ENCODE measurements at places on chromosomes 6 and 20.

- no peak for DNase-seq
These were observed 5.4 kb downstream of the DPPA5 start for GRCh38 chr6:73348550-73349204.

- no peak for DNase-seq
These were observed 32.7 kb downstream of the CFAP61 start for GRCh38 chr20:20085071-20085470.

- DNase-seq, result no peak
These were observed 42.4 kb upstream of the ELOVL5 start for GRCh38 chr6:53391170-53391569.

GRCh38 chr6:127282184-127282583 lies 15.5 kb downstream of the RNF146 start:
- DNase-seq, result no peak

- DNase-seq, result no peak
These were observed 666.6 kb upstream of the SLC35B3 start for GRCh38 chr6:9101920-9102319.

DNA sequence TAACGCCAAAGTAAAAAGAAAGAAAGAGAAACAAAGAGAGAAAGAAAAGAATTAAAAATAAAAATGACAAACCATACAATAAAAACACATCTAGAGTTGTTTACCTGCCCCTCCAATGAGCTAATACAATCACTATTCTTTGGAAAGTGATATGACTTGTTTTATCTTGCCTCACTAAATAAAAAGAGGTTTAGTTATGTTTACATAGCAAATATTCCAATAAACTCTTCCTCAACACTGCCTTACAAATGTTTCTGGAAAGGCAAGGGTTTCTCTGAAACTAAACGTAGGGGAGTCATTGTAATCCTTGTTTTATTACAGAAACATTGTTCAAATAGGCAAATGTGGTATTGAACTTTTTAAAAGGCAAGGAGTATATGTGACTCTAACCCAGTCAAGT lies 396.2 kb downstream of the EPM2A start:
- no peak for DNase-seq

- no peak for DNase-seq
These were observed 21.4 kb upstream of the TRAM2 start for GRCh38 chr6:52598123-52598823.

GRCh38 chr6:105907301-105907700 lies 178.8 kb upstream of the PRDM1 start:
- DNase-seq, result no peak

DNA sequence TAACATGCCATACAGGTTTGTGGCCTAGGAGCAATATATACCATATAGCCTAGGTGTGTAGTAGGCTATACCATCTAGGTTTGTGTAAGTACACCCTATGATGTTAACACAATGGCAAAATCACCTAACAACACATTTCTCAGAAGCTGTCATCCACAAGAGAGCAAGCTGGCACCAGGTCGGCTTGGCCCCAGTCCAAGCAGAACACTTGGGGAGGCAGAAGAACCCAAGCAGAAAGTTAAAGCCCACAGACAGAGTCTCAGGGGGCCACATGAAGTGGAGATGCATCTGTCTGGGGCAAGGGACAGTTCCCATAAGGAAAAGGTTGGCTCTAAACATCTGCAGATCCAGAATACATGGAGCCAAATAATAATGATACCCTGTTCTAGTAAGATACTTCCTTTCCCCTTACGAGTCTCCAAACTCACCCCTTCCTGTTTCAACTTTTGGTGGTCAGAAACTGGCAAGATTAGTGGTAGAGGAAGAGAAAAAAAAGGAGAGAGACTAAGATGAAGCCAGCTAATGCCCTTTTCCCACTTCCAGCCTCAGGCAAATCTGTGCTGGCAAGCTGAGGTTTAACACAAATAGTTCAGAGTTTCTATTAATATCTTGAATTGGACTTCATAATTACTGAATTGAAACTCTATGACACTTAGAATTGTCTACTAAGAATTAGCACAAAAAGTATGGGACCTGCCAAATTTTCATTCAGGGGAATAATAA lies 29.5 kb downstream of the TCF21 start:
- DNase-seq, result no peak

DNA sequence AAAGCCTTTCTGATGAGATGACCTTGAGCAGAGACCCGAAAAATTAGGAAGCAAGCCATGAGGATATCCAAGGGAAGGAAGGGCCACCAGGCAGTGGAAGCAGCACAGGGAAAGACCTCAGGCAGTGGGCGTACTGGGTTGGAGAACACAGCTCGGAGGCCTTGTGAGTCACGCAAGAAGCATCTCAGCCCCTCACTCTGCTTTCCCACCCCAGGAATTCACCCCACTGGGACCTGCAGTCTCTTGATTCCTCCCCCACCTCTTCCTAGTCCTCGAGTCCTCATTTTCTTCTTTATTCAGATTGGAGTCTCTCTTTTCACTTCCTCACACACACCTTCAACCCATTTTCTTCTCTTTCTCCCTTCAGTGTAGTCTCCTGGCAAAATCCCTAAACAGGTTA lies 27.0 kb downstream of the RPRD1B start:
- no peak for DNase-seq

- no peak for DNase-seq
These were observed 10.1 kb downstream of the IL17F start for GRCh38 chr6:52233975-52234823.

- DNase-seq, result no peak
These were observed 79.3 kb upstream of the AGPAT4 start for GRCh38 chr6:161353208-161353613.

DNA sequence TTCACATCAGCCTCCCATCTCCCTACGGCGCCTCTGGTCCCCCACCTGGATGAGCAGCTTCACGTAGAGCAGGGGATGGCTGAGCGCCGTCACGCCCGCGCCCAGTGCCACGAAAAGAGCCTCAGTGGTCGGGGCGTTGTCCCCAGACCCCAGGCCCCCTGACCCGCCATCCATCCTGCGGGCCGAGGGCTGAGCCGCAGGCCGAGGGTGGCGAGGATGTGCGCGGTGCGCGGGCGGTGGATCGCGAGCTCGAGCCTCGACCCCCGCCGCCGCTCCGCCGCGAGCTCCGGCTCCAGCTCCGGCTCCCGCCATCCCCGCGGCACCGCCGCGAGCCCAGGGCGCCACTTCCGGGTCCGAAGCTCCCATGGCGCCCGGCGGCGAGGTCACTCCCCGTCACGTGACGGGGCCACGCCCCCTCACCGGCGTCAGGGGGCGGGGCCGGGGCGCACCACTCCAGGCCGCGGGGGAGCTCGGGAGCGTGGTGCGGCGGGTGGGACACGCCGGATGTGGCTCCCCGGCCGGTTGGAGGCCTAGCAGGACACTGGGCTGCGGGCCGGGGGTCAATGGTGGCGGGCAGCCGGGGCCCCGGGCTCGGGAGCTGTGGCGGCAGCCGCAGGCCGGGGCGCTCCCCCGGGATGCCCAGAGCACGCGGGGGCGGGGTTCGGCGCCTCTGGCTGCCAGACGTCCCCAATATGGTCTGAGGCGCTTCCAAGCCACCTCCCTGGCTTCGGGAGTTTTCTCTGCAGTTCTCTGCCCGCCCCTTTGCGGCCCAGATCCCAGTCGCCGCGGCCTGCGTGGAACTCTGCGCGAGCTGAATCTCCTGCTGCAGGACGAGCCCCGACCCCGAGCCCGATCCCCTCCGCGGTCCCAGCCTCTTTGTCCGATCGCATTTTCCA lies at the start of gene MTCH1:
TSS of gene MTCH1 (minus strand) at position 389 of the 896 bp plus-strand sequence. CDS start at position 366, 23 bp downstream.
- peak; percentile 65 for DNase-seq

DNA sequence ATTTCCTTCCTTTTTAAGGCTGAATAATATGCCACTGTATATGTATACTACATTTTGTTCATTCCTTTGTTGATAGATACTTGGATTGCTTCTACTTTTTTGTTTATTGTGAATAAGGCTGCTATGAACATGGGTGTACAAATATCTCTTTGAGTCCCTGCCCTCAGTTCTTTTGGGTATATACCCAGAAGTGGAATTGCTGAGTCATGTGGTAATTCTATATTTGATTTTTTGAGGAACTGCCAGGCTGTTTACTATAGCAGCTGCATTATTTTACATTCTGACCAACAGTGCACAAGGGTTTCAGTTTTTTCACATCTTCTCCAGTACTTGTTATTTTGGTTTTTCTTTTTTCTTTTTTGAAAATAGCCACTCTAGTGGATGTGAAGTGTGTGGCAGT lies 34.1 kb downstream of the CDS2 start:
- DNase-seq, result no peak

DNA sequence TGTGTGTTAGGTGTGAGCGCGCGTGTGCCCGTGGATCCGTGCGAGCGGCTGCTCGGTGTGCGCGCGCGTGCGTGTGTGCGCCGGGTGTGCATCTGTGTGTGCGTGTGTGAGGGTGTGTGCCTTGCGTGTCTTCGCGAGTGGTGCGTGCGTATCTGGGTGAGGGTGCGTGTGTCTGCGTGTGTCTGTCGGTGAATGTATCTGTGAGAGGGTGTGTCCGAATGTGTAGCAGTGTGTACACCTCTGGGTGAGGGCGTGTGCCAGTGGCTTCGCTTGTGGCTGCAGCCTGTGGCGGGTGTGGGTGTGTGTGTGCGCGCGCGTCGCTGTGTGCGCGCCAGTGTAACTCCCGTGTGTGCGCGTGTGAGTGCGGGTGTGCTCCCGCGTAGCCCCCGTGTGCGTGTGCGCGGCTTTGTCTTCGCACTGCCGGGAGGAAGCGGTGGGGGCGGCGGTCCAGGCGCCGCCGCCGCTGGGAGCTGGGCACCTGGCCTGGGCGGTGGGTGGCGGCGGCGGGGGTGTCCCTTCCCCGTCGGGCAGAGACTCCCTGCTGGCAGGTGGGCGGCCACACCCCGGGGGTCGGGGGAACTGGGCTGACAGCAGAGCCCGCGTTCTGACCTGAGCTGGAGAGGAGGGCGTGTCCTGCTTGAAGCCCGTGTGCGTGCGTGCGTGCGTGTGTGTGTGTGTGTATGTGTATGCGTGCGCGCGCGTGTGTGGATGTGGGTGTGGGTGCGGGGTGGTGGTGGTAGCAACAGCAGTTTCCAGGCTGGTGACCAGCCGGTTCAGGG lies 61.3 kb upstream of the EPB41L1 start:
- no peak for DNase-seq

GRCh38 chr20:50302341-50303057 lies 111.9 kb downstream of the CEBPB start:
- no peak for DNase-seq

DNA sequence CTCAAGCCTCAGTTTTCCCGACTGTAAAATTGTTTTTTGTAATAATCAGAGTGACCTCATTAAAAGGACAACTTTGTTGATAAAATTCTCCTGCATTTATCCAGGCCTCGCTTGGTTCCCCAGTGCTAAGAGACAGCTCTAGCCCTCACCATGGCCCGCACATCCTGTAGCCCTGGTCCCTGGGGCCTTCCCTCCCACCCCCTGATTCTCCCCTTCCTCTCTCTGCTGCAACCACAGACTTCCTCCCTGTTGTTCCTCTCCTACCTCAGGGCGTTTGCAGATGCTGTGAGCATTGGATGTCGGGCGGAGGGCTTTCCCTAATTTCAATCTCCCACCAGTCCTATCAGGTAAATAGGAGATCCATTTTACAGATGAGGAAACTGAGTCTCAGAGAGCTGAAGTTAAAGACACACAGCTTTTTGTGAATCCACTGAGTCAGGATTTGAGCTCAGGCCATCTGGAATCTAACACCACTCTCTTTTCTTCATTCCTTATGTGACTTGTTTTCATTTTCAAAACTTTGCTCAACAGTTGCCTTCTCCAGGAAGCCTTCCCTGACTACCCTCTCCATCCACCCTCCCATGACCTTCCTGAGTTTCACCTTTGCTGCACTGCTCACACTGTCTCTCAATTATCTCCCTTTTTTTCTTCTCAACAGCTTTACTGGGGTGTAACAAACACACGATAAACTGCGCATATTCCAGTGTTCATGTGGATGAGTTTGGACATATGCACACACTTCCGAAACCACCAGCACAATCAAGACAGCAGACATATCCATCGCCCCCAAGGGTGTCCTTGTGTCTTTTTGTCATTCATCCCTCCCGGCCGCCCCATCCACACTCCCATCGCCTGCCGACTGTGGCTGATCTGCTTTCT lies 107.1 kb downstream of the CEBPB start:
- no peak for DNase-seq

- no peak for DNase-seq
These were observed 7.5 kb upstream of the GLP1R start for GRCh38 chr6:39041072-39041471.

DNA sequence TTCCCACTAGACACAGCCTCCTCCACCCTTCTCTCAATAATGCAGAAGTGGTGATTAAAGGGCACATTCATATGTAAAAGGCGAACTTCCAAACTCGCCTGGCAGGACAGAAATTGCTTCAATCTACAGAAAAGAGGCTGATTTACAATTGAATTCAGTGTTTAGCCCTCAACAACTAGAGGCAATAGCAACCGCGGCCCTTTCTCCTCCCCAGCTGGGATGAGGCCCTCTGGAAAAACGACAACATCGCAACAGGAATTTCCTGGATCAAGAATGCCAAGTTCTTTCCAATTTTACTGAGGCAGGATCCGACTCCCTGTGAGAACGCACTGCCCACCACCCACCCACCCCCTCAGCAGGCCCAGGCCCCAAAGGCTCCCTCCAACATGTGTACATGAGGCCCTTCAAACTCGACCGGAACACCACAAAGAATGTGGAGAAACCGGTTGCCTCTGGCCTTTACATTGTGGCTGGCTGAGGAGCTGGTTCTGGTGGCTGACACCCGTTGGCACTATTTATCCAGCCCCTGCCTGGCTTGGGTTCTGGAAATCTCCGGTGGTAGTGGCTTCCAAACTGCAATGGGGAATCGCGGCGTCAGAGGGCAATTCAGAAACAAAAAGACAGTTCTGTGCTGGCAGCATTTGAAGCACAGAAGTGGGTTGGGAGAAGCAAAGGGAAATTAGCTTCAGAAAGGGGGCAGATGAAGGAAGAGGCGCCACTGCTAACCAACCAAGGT lies 36.8 kb downstream of the ZMYND8 start:
- DNase-seq, result no peak

GRCh38 chr20:50605136-50605535 lies 86.2 kb downstream of the RIPOR3 start:
- DNase-seq, result no peak

DNA sequence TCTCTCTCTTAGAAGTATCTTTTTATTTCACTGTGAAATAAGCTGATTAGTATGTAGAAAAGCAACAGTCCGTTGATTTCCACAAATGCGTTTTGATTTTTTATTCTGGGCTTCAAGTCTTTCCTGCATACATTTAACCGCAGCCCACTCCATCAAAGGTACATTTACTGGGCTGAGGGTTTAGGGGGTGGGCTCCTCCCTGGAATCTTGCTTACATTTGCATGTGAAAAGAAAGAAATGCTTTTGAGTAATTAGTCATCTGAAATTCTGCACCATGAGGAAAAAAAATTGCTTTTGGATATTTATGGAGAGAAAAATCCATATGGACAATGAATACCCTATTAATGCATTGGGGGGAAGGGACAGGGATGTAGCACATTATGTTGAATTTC lies 178.3 kb upstream of the MCHR2 start:
- no peak for DNase-seq

DNA sequence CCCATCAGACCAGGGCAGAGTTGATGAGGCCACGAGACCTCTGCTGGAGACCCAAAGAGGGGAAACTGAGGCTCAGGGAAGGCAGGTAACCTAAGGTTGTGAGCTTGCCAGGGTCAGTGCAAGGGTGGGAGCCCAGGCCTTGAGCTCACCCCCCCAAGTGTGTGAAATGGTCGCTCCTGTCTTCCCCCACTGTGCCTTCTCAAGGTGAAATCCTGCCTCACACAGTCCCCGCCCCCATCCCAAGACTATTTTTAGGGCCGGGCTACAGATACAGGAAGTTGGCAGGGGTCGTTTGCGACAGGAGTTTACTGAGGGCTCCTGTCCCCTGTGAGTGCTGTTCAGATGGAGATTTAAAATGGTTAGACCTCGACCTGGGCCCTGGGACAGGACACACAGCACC lies 18.7 kb upstream of the GATA5 start:
- DNase-seq, result no peak

GRCh38 chr6:120966321-120966720 lies 368.0 kb downstream of the TBC1D32 start:
- no peak for DNase-seq
